ENCODE measurements at places on chromosomes 12 and 14.

GRCh38 chr14:48586099-48586498 lies 910.7 kb upstream of the MDGA2 start:
- DNase-seq = no peak

GRCh38 chr12:7361265-7361664 lies 57.4 kb downstream of the ACSM4 start:
- DNase-seq = no peak

- no peak for DNase-seq
Observed at GRCh38 chr14:81157431-81157830, 63.3 kb downstream of the GTF2A1 start.

GRCh38 chr12:96140174-96140573 lies 54.0 kb upstream of the ELK3 start:
- no peak for DNase-seq

- no peak for DNase-seq
Observed at GRCh38 chr12:57489157-57489641, 1.3 kb downstream of the MARS1 start.

Data from stimulated activated CD4-positive, alpha-beta T cell treated with anti-CD3 and anti-CD28 coated beads, Interleukin-4, amount 100 ng/mL, for 48 hours (primary cell).